NCI-H226 (cell line): ENCODE measurements at places on chromosomes 7 and 10.

- no peak for DNase-seq
Observed at GRCh38 chr10:66862687-66863258, 63.1 kb upstream of the LRRTM3 start.

DNA sequence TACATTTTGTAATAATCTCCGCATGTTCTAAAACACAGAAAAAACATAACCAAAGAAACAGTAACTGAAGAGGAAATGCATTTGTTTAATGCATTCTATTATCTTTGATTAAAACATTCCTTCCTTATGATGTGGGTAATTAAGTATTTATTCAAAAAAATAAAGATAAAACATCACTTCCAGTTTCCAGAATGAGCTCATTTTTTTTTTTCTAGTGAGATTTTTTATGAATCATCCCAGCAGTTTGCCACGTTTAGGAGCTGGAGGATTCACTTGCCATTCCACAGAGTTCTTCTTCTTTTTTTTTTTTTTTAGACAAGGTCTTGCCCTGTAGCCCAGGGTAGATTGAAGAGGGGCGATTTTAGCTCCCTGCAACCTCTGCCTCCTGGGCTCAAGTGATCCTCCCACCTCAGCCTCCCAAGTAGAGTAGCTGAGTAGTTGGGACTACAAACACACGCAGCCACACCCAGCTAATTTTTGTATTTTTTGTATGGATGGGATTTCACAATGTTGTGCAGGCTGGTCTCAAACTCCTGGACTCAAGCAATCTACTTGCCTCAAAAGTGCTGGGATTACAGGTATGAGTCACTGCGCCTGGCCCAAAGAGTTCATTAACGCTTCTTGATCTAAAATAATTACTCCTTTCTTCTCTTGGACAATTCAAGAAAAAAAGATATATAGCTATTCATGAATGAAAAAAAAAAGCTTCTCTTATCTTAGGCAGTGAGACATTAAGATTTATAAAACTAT is 177.3 kb downstream of the DKK1 start:
- DNase-seq = peak; percentile 77

- DNase-seq = peak; percentile 64
Observed at GRCh38 chr10:73517166-73517888, 21.5 kb upstream of the PPP3CB start.

- DNase-seq = no peak
Observed at GRCh38 chr7:128447941-128448564, 7.6 kb upstream of the HILPDA start.

GRCh38 chr7:106515321-106515720 is 145.6 kb downstream of the CCDC71L start:
- no peak for DNase-seq

GRCh38 chr10:34658934-34659333 is 156.2 kb downstream of the PARD3 start:
- DNase-seq = no peak

DNA sequence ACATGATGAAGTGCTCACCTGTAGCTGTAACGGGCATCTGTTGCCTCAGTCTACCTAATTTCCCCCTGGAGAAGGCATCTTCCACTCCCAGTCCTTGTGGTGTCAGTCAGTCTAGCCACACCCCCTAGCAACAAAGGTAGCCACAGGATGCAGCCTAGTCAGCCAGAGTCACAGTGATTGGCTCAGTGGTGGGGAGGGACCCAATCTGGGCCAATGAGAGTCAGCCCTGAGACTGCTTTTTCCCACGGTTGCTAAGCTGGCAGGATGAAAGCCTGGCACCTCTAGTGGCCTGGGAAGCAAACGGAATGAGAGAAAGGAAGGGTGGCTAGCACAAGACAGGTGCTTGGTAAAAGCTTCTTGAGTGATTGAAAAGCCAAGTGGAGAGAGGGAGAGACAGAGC is 118.6 kb downstream of the SH3PXD2A start:
- DNase-seq = peak; percentile 50

DNA sequence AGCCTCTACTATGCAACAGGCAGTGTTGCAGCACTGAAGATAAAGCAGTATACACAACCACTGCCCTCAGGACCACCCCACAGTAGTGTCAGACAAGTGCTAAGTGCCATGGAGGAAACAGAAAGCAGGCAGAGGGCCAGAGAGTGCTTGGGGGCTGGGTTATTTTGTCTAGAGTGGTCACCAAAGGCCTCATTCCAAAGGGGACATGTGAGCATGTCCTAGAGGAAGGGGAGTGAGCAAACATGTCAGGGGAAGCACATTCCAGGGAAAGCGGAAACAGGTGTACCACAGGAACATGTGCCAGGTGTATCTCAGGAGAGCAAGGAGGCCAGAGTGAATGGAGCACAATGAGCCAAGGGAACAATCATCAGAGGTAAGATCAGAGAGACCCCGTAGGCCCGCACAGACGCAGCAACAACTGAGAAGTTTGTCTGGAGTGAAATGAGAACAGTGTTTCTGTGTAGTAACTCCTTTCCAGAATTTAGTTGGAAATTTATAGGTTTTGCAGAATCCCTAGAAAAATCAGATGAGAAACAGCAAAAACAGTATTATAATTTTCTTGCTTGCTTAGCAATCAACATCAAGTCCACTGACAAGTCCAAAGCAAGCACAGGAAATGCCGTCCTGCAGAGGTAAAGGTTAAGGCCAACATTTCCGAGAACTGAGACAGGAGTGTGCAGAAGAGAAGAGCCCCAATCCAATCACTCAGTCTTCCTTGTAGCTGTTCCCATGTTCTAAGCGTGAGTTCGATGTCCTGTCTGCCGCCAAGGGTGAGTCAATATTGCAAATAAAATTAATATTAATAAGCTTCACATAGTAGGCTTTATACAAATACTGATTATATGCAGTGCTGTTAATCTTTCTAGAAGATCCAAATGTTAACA is 67.3 kb downstream of the SGMS1 start:
- no peak for DNase-seq

GRCh38 chr10:114392112-114392835 is 12.0 kb downstream of the AFAP1L2 start:
- DNase-seq = no peak

- no peak for DNase-seq
Observed at GRCh38 chr7:885261-885892, 9.0 kb downstream of the GET4 start.

GRCh38 chr7:7014827-7015595 is 167.3 kb upstream of the C1GALT1 start:
- no peak for DNase-seq

DNA sequence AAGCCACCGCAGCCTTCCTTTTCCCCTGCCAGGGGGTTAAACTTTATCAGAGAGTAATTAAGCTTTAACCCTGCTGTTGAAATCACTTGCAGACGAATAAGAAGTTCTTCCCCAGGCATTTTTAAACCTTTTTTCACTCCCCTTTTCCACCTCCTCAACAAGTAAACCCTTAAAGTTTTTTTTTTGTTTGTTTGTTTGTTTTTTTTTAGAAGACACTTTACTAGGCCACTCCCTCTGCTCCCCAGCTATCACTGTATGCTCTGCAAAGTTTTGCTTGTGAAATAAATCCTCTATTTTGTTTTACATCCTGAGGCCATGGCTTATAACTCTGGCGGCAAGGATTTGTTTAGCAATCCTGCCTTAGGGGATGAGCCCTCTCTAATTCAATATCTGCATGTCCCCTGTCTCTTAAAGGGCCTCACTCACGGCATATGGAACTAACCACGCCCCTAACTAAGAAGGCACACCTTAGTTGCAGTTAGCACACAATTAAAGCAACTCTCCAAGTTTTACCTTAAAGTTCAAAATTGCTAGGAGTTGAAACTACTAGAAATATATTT is 1354.7 kb upstream of the LRRTM3 start:
- no peak for DNase-seq

DNA sequence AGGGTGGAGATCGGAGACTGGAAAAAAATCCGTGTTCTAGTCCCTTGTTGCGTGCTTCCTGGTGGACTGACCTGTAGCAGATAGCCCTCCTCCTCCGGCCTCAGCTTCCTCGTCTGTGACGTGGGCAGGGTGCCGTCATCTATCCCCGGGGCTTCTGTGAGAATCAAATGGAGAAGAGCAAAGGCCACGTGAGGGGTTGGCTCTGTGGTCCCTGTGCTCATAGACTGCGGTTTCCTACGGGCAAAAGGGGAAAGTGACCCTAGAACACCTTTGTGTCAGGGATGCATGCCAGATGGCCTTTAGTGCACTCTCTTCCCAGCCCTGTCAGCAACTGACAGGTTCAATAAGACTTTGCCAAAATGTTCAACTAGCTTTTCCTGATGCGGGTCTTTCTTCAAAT is 33.7 kb downstream of the GRK5 start:
- no peak for DNase-seq

DNA sequence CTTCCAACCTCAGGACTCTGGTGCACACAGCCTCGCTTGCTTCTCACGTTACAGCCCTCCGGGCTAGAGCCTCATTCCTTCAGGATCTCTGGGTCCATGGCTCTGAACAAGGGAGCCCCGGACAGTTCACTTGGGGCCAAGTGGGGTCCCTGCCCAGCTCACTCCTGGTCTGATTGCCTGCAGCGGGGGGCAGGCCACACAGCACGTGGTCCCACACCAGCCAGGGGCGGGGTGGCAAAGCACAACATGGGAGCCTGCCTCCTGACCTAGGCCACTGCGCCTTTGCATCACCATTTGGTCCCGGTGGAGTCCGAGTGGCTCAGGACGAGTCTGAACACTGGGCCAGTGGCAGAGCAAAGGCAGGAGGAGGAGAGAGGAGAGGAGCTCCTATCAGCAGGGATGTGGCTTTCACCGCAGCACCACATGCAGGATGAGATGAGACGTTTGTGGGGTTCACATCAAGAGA is 13.4 kb upstream of the CRYGN start:
- no peak for DNase-seq

GRCh38 chr10:17244700-17245365 is 16.8 kb downstream of the VIM start:
- no peak for DNase-seq

DNA sequence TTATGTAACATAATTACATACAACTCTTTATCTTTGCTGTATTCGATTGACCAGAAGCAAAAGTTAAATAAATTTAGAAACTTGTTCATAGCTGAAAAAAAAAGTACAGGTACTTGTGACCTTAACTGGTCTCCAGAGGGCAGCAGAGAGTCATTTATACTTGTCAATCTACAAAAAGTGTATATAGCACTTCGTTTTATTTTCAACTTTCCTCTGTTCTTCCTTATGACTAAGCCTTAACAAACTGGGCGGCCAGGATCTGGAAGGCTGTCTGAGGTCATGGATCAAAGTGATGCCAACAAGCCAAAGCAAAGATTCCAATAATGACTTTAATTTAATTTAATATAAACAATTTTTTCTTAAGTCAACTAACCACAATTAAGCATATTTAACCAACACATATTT is 29.8 kb downstream of the C10orf67 start:
- DNase-seq = peak; percentile 59

- DNase-seq = no peak
Observed at GRCh38 chr10:79001082-79001885, 67.5 kb upstream of the ZMIZ1 start.

GRCh38 chr7:125878988-125879387 is 949.4 kb upstream of the POT1 start:
- no peak for DNase-seq
